ENCODE measurements at places on chromosomes 11 and 22. TPM values are rescaled to one million over a fixed set of nuclear protein-coding genes. Genes with fewer than 3 reads are reported as not detected.
A peak's percentile ranks its signal among the peaks of the same experiment; 100 is the strongest.

OR51B4 gene
- total RNA-seq, result not detected

GRCh38 chr22:17785185-17786184, 11.2 kb upstream of the BID start:
- peak; percentile 77 for DNase-seq

DNA sequence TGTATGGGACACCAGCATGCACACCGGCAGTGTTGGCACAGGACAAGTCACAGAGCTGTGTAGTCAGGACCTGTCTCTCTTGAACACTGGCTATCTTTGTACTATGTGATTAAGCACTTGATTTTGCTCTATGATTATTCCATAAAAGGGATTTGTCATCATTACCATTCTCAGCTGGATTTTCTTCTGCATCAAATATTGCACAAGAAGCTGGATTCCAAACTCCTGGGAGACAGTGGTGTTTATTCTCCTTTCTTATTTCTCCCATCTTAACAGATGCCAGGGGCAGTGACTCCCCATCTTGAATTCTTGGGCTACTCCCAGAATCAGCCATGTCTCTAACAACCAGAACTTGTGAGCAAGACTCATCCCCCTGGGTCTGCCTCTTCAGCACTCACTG, 62.5 kb upstream of the GNAZ start:
- no peak for DNase-seq

GRCh38 chr11:61893981-61894380, 2.6 kb upstream of the FADS3 start:
- DNase-seq, result no peak

GRCh38 chr11:19290356-19290755, 49.6 kb upstream of the E2F8 start:
- no peak for DNase-seq

GRCh38 chr22:27835446-27835845, 33.9 kb upstream of the MN1 start:
- no peak for DNase-seq

Measured in activated CD8-positive, alpha-beta memory T cell treated with anti-CD3 and anti-CD28 coated beads, Interleukin-2, amount 10 ng/mL, durations not matched to agents 7 days and 5 days (primary cell).